NCI-H2081 (cell line): ENCODE measurements at places on chromosomes 2 and 18.

- DNase-seq, result no peak
Measured at GRCh38 chr18:79887181-79888000, 64.1 kb downstream of the SLC66A2 start.

DNA sequence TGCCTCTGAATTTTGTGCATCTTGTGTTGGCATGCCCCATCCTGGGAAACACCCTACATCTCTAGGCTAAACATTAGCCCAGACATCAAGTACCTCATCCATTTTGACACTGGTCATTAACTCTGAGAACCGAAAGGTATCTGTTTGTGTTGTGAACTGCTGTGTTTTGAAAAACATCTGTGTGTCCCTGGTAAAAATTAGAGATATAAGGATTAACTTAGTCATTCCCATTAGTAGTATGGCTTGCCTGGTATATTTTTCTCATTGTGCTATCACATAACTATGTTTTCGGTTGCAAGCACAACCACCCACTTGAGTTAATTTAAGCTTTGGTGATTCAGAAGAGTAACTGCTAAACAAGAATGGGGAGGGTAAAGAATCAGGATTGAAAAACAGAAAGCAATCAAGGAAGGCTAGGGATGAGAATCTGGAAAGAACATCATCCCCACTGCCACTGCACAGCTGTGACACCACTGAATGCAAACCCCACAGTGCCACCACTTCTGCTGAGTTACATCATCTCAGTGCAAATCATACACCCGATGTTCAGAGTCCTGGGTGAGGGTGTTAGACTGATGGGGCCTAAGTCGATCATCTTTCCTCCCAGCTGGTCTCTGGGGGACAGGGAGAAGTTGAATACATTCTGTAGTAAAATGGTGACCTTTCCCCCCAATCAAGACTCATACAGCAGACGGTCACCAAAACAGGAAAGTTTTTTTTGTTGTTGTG, 234.0 kb downstream of the EPHA4 start:
- no peak for DNase-seq

GRCh38 chr2:231922311-231923009, 3.7 kb downstream of the NPPC start:
- DNase-seq, result no peak

DNA sequence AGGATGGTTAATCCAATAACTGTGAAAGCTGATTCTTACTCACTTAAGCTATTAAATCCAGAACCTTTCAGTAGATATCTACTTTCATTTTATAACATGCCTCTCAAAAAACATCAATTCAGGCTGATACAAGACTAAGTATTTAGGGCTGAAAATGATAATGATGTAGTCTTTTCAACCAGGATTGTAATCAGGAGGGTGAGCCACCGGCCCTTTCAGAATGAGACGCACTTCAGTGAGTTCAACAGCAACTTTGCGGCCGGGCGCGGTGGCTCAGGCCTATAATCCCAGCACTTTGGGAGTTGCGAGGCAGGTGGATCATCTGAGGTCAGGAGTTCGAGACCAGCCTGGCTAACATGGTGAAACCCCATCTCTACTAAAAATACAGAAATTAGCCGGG, 30.4 kb downstream of the RBMS1 start:
- no peak for DNase-seq
